ENCODE measurements at places on chromosomes 7 and 10. TPM values are rescaled to one million over a fixed set of nuclear protein-coding genes. Genes with fewer than 3 reads are reported as not detected.

SRGN gene
- polyA plus RNA-seq, result 14.7 TPM

GAD2 gene
- 2.2 TPM for polyA plus RNA-seq

TRIM50 gene
- polyA plus RNA-seq, result 0.41 TPM

PSTK gene
- 11.4 TPM for polyA plus RNA-seq

ICA1 gene
- polyA plus RNA-seq, result 44.2 TPM

PLEKHA1 gene
- 90.2 TPM for polyA plus RNA-seq

CALHM3 gene
- not detected for polyA plus RNA-seq

ANXA8L1 gene
- 0.43 TPM for polyA plus RNA-seq

HOXA3 gene
- 36.3 TPM for polyA plus RNA-seq

ELFN1 gene
- 11.7 TPM for polyA plus RNA-seq

NAT16 gene
- polyA plus RNA-seq, result not detected

CRYGN gene
- polyA plus RNA-seq, result 4.4 TPM

CLDN3 gene
- 33.7 TPM for polyA plus RNA-seq

RBM20 gene
- polyA plus RNA-seq, result 8.2 TPM
